ENCODE measurements at places on chromosomes 6 and 20.

GRCh38 chr6:170489836-170490235 lies 63.3 kb downstream of the PSMB1 start:
- DNase-seq = no peak

DNA sequence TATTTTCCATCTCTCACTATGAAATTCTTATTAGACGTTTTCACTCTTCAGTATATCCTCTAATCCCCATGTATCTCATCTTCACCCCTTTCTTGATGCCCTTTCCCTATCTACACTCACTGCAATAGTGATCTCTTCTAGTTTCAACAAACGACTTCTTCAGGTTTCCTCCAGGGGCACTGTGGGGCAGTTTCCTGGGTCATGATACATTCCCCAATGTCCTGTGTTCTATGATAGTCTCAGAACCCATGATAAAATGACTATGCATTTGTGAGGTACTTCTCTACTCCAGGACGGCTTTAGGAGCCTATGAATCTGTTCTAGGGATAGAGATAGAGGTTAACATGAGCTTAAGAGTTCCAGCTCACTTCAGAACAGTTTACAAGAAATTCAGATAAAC lies 183.3 kb downstream of the FOXC1 start:
- DNase-seq = no peak

DNA sequence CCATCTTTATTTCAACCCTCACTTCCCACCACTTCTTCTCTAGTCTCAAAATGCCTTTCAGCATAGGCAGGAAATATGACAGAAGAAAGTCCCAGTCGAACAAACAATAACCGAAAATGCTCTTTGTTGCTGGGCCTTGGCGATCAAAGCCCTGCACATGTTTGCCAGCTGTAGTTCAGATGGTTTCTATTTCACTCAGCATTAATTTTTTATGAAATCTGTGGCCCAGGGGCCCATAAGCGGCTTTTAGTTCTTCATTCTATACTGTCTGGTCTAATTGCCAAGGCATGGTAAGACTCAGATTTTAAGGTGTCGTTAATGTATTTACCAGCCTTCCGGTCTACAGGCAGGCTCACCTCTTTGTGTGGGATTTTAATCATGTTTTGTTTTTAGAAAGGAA lies 10.9 kb upstream of the F13A1 start:
- DNase-seq = no peak

DNA sequence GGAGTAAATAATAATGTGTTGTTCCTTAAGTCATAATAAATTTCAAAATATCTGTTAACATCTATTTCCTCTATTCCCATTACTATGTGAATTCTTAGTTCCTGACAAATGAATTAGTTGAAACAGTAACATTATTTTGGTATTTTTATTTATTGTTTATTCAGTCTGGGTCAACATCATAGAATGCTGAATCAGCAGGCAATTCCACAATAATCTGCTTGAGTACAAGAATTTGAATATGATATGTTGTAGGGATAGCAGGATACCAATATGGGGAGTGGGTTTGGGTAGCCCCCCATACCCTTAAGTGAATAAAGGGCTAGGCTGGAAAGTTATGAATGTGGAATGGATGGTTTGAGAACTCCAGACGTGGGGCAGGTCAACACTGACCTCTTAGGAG lies 373.2 kb upstream of the CHD6 start:
- no peak for DNase-seq

GRCh38 chr20:17634661-17635331 lies 47.2 kb downstream of the RRBP1 start:
- DNase-seq = no peak

DNA sequence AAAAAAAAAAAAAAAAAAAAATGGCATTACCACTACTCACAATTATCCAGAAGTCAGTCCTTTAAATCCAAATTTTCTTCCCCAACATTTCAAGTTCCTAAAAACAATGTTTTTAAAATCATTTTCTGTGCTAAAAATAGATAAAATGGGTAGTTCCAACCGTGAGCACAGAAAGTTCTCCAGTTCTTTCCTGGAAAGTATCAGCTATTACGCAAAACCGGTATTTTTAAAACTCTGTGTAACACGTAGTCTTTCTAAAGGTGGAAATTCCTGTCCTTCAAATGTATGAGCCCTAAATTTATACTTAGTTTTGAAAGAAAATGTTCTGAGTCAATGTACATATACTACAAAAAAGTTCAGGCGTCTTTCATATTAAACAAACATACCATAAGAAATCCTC lies 83.5 kb upstream of the SCAF8 start:
- no peak for DNase-seq

GRCh38 chr6:44704240-44705150 lies 317.0 kb downstream of the CDC5L start:
- peak; percentile 58 for DNase-seq

DNA sequence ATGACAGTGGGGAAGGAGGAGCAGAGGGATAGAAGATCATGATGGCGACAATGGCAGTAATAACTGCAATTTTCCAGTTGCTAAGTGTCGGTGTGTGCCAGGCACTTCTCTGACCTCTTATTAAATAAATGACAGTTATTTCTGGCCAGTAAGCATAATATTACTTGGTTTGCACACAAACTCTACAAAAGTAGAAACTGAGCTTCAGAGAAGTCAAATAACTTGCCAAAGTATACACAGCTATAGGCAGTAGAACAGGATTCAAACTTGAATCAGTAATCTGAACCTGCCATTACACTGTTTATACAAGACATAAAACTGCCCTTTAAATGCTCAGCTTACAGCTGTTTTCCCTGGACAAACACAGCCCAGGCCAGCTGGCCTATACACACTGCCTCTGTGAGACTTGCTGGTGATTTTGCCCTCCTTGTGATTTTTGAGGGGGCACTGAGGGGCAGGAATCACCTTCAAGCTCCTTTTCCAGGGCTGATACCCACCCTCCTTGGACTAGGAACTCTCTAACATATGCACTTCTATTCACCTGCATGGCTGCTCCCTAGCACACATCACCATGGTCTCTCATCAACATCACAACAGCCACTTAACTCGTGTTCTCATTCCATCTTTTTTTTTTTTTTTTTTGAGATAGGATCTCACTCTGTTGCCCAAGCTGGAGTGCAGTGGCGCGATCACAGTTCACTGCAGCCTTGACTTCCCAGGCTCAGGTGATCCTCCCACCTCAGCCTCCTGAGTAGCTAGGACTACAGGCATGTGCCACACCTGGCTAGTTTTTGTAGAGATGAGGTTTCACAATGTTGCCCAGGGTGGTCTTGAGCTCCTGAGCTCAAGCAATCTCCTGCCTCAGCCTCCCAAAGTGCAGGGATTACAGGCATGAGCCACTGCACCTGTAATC lies 63.6 kb downstream of the SLC23A2 start:
- no peak for DNase-seq

DNA sequence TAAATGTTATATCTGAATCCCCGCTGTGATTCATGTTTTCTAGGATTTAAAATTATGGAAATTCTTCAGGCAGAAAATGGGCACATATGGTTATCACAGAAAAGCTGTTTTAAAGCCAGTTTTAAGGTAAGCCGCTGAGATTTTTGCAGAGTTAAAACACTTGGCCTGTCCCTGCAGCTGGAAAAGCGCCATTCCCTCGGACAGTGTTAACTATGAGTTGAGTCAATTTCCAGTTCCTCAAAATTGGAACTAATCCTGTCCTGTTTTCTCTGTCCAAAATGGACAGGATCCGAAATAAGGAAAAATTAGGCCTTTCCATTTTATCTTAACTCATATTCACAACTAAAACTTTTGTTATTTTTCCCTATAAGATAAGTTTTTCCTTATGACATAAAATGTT lies 225.2 kb downstream of the SAMD5 start:
- no peak for DNase-seq

- DNase-seq = no peak
Measured at GRCh38 chr6:101386982-101387381, 6.5 kb upstream of the GRIK2 start.

DNA sequence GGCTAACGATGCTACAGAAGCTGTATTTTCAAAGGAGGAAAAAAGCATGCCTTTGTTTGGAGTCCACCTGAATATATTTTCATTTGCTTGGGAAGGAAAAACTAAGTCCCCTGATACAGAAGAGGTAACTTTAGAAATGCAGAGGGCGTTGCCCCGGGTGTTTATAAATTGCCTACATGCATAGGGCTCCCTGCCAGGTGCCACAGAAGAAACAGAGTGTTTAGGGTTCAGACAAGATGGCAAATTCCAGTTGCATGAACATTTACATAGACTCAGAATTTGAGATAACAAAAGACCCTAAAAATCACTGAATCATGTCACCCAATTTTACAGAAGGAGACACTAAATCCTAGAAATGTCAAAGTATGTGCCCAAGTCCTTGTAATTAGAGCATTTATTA lies 19.9 kb downstream of the RIN2 start:
- DNase-seq = no peak

DNA sequence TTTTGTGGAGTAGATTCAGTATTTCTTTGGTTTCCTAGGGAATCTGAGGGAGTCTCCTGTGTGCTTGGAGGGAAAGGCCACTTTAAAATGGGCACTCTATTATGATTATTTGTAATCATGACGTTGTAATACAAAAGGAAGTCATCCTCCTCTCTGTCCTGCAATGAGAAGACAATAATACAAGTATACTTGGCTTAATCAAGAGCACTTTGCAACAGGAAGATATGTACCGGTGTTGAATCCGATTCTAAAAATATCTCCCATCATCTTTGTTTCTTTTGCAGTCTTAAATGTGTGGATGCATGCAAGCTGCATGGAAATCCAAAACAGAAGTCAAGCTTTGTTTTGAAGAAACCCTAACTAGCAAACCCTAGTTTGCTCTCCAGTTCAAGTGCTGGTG lies 94.1 kb upstream of the QKI start:
- no peak for DNase-seq

DNA sequence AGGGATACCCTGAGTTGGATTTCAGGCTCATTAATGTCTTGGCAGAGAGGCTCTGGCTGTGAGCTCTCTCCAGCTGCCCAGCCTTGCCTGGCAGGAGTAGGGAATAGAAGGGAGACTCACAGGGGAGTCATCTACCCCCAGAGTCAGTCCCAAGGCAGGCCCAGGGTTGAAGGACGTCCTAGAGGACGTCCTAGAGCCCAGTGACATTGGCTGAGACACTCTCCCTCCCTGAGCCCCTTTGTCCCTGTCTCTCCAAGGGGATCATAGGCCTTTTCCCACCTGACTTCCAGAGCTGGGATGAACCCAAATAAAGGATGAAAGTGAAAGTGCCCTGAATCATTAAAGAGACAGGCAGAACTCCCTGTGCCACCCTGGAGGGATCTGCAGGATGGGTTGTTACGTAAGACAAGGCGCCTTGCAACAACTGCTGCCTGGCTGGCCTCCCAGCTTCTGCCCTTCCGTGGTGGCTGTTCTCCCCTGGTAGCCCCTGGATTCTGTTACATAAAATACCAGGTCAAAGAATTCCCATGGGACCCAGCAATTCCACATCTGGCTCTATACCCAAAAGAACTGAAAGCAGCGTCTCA lies 53.6 kb upstream of the SIRPA start:
- DNase-seq = no peak

DNA sequence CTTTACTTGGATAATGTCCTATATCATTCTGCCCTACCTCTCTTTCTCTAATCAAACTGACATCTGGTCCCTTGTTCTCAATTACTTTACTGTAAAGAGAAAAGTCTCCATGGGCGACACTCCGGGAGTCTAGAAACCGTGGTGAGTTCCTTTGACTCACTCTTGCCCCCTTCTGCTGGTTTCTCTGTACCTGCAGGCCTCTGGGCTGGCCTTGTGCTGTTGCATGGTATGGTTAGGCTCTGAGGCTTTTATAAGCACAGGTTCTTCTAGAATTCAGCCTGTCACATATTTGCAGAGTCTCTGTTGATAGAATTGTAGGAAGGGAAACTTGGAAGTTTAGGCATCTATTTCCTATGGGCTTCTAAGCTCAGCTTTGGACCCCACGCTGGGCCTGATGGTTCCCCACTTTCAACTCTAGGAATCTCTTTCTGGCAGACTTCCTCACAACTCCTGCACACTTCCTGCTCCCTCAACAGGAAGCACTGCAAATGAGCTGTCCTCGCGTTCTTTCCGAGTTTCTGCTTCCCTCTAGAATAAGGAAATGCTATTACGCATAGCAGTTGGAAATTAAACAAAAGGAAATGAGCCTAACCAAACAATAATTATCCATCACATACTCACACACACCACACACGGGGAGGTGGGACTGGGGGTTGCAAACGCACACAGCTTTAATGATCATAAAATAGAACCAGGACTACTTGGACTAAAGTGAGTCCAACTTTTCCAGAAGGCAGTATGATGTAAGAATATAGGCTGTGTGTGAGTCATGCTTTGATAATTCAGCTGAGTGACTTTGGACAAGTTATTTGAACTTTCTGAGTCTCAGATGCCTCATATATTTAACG lies 683.3 kb downstream of the QKI start:
- DNase-seq = no peak

DNA sequence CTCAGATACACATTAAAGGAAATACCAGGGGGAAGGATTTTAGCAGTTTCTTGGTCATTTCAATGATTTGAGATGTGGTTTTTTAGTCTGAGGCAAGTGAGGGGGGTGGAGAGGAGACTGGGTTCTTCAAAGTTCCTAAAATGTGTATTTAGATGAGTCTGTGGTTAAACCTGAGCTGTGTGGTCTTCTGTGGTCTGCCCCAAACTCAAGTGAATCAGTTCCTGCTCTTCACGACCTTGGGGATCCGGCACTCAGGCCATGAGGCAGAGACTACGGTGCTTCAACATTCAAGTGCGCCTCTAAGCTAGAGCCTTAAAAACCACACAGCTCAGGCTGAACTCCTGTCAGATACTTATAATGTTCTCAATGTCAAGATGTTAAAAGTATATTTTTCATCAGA lies 406.7 kb downstream of the LMBRD1 start:
- no peak for DNase-seq

- no peak for DNase-seq
Measured at GRCh38 chr20:44516491-44516890, 5.4 kb downstream of the SERINC3 start.

DNA sequence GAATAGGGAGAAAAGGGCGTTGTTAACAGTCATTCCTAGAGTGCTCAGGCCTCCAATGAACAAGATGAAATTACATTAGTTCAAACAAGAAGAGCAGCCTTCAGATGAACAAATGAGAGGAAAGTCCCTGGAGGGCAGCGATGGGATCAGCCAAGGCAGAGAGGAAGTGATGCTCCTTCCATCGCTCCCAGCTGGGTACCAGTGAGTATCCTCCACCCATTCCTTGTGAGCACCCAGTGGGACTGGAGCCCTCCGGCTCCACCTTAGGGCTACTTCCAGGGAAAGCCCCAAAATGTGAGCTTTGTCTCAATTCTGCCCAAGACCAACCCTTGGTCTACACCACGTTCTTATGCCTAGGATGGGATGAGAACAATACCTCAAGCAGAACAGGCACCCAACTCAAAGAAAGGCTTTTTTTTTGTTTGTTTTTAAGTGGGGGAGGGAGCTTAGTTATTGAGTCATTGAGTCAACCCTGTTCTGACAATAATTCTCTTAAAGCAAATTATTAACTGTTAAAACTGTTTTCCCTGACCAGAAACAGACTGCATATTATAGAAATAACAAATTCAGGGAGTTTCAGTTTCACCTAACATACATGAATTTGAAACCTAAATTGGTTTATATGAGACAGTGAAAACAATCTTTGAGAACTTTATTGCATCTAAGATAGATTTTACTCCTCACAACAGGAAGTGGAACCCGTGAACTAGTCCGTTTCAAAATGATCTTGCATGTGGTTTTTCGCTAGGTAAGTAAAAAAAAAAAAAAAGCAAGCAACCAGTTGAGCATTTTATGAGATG lies 106.9 kb downstream of the IPCEF1 start:
- DNase-seq = peak; percentile 52

Measured in stimulated activated naive CD8-positive, alpha-beta T cell treated with anti-CD3 and anti-CD28 coated beads, Interleukin-15, amount 100 ng/mL, for 72 hours (primary cell).